ENCODE measurements at places on chromosomes 11 and 22.

GRCh38 chr11:74723511-74723910, 7.7 kb downstream of the CHRDL2 start:
- no peak for DNase-seq

- DNase-seq: no peak
These were observed at the start of gene SCT for GRCh38 chr11:626475-627307. TSS of gene SCT (minus strand) at chr11:627181. CDS start at chr11:627143, 38 bp downstream.

- no peak for DNase-seq
These were observed 63.7 kb downstream of the MAML2 start for GRCh38 chr11:96279018-96279895.

DNA sequence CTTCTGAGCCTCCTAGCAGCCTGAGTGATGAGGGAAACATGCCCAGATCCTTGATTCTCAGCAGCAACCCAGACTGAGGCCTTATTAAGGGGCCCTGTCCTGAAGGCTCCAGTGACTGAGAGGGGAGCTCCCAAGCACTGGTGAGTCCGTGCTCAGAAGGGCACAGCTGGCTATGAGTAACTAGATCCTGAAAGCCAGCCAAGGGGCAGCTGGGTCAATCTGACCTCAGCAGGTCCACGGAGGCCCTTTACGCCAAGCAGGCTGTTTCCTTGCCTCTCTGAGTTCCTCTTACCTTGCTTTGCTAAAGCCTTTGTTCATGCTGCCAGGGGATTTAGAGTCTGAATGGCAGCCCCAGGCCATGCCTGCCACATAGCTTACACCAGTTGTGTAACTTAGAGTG, 19.3 kb upstream of the MIEF1 start:
- DNase-seq: no peak

DNA sequence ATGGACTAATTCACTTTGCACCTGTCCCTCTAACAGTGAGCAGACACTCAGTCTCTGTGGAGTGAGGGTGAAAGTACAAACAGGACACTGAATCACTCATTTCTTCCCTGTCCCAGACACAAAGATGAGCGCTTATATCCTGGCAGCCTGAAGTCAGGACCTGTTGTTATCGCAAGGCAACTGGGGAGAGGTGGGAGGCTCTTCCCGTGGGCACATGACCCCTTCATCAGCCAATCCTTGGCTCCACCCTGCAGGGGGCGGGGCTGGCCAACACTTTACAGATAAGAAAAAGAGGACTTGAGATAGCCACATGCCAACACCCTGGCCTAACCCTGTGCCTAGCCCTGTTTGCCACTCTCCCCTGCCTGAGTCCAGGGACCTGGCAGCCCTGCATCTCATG, 29.5 kb upstream of the TESMIN start:
- no peak for DNase-seq

DNA sequence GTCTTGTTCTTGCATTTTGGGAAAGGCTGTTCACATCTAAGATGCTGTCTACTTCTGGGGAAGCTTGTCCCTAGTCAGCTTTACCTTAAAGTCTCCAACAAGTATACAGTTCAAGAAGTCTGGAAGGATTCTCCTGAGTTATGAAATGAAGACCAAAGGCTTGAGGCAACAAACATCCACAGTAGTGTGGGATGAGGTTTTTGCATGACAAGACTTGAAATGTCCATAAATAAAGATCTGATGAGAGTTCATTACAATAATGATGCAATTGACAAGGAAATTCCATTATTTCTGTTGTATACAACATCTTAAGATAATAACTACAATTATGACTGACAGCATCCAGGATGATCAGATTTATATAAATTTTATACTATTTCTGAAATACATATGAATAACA, 21.3 kb upstream of the KDM4E start:
- no peak for DNase-seq

DNA sequence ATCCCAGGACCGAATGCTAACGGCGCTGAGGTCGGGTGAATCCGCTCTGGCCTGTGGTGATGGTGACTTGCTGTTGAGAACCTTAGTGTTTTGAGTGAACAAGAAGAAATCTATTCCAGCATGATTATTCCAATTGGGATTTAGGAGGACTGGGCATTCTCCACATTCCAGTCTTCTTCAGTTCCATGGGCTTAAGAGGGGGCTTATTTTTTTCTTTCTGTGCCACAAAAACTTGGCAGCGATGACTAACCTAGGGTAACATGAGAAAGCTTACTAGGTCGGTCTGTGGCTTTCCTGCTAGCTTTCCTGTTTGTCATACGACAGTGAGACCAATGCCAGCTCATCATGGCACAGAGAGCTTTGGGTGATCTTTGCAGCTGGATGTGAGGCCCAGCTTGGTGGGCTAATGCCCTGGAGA, 62.9 kb upstream of the ATXN10 start:
- no peak for DNase-seq

GRCh38 chr11:47979378-47980087, 826 bp upstream of the PTPRJ start:
- DNase-seq: no peak

DNA sequence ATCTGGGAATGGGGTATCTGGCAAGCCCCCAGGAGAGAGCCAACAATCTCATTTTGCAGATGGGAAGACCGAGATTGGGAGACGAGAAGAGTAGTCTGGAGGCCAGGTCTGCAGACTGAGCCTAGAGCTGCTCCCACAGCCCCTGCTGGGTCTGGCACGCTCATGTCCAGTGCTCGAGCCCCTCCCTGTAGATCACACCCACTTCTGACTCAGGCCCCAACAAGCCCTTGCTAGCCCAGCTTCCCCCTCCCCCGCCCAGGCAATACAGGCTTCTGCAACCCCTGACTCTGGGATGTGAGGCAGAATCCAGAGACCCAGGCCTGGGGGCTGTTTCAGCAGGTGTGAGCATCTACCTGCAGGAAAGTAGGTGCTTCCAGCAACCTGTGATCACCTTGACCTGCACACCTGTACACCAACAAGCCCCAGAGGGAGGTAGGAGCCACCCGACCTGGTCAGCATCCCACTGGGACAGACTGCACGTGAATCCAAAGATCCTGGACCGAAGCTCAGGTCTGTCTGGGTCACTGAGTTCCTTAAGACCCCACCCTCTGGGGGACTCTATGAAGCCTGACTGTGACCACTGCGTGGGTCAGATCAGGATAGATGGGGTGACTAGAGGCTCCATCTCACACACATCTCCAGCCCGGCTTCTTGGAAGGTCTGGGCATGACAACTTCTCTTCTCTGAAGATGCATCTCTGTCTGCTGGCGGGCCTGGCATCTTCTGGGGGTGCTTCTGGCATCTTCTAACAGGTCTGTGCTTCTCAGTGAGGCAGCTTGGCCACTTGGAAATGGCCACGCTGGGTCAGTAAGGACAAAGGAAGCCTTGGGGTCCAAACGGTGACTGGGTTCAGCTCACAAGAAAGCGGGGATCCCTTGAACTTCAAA, 29.3 kb downstream of the LINC01488 start:
- DNase-seq: no peak

- DNase-seq: no peak
These were observed 46.9 kb upstream of the OR4B1 start for GRCh38 chr11:48169717-48170116.

- no peak for DNase-seq
These were observed 48.7 kb upstream of the EP300 start for GRCh38 chr22:41043722-41044121.

- DNase-seq: no peak
These were observed 8.2 kb downstream of the CD5 start for GRCh38 chr11:61110255-61111049.

DNA sequence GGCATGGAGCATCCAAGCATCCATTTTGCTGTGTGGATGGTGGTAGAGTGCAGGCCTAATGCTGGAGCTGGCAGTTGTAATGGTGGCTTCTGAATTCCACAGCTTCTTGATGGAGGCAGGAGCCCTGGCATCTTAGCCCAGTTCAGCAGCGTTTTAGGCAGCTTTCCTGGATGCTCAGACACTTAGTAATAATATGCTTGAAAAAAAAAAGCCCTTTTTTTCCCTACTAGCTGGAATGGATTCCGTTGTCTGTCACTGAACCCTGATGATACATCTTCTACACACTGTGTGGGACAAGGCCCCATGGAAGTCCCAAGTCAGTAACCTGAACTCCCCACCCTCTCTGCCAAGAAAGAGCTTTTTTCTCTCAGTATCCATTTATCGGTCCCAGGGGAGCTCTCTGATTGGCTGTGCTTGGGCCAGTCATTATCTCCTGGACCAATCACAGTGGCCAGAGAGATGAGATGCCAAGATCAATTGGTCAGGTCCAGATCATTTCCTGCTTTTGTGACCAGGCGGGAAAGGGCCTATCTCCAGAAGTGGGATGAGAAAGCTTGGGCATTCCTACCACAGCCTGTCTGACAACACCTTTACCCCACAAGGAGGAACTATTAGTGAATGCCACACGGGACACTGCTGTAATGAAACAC, 34.2 kb downstream of the MCM5 start:
- DNase-seq: no peak
